BJ (cell line): ENCODE measurements at places on chromosomes 12 and 14. TPM values are rescaled to one million over a fixed set of nuclear protein-coding genes. Genes with fewer than 3 reads are reported as not detected.

The NKX2-1 gene
- polyA plus RNA-seq, result not detected in 2 replicates

The LTBP2 gene
- polyA plus RNA-seq, result 27.5 and 41.1 TPM in 2 replicates

The FAM234B gene
- polyA plus RNA-seq, result 2.4 and 2.8 TPM in 2 replicates

The PTPRO gene
- polyA plus RNA-seq, result 0.23 and 0.60 TPM in 2 replicates

The AKAP3 gene
- 0.98 and 1.1 TPM in 2 replicates for polyA plus RNA-seq

The KRT71 gene
- polyA plus RNA-seq, result not detected in 2 replicates

The GDF3 gene
- polyA plus RNA-seq, result not detected in 2 replicates

The RPL10L gene
- not detected in 2 replicates for polyA plus RNA-seq

The GUCY2C gene
- not detected in 2 replicates for polyA plus RNA-seq

The AQP6 gene
- polyA plus RNA-seq, result not detected in 2 replicates

The DDX24 gene
- polyA plus RNA-seq, result 147 and 167 TPM in 2 replicates

The ARHGAP9 gene
- 0.98 and 1.0 TPM in 2 replicates for polyA plus RNA-seq

The FGD4 gene
- polyA plus RNA-seq, result 11.1 and 14.8 TPM in 2 replicates

The KRT78 gene
- not detected in 2 replicates for polyA plus RNA-seq

The KRT8 gene
- 31.1 and 41.6 TPM in 2 replicates for polyA plus RNA-seq

The PLXNC1 gene
- polyA plus RNA-seq, result 2.2 and 3.4 TPM in 2 replicates

DNA sequence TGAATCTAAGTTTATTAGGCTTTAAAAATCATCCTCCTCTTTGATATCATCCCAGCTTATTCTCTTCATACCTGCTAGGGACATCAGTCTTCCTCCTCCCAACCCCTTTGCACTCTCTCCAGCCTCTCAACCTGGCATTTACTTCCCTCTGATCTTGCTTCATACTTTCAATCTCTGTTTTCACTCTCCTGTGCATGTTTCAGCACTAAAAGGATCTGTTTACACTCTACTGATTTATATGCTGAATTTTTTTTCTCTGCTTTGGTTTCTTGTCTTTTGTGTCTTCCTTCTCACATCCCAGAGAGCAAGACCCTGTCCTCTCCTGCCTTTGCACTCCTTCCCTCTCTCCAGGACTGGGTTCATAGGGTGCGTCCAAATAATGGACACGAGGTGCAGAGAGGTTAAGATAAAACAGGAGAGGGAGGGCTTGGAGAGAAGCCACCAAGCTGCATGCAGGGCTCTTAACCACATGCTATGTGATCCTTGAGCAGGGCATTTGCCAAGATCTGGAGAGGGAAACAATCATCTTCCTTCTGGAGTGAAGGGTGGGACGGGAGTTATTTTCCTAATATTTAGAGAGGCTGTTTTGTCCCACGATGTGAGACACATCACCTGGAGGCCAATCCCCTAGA lies 3.0 kb upstream of the CISTR start:
- DNase-seq, result no peak

GRCh38 chr14:53231171-53231570 lies 78.0 kb upstream of the DDHD1 start:
- DNase-seq, result no peak

- no peak for DNase-seq
Observed at GRCh38 chr12:91718326-91718725, 427.3 kb downstream of the BTG1 start.

DNA sequence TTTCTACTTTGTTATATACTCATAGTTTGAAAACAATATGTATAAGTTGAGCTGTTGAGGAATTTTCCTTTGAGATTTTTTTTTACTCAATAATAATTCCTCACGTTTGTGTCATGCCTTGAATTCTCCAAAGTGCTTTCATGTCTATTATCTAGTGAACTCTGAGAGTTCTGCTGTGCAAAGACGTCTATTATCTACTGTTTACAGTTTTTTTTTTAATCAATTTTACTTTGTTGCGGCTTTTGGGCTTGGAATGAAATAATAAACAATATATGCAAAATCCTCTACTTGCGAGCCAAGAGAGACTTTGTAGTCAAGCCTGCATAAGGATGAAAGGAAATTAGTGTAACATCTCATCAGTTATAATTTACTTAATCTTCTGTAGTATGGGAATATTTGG lies 107.2 kb upstream of the FRMD6 start:
- no peak for DNase-seq

- no peak for DNase-seq
Observed at GRCh38 chr12:56626701-56627100, 3.4 kb downstream of the BAZ2A start.

DNA sequence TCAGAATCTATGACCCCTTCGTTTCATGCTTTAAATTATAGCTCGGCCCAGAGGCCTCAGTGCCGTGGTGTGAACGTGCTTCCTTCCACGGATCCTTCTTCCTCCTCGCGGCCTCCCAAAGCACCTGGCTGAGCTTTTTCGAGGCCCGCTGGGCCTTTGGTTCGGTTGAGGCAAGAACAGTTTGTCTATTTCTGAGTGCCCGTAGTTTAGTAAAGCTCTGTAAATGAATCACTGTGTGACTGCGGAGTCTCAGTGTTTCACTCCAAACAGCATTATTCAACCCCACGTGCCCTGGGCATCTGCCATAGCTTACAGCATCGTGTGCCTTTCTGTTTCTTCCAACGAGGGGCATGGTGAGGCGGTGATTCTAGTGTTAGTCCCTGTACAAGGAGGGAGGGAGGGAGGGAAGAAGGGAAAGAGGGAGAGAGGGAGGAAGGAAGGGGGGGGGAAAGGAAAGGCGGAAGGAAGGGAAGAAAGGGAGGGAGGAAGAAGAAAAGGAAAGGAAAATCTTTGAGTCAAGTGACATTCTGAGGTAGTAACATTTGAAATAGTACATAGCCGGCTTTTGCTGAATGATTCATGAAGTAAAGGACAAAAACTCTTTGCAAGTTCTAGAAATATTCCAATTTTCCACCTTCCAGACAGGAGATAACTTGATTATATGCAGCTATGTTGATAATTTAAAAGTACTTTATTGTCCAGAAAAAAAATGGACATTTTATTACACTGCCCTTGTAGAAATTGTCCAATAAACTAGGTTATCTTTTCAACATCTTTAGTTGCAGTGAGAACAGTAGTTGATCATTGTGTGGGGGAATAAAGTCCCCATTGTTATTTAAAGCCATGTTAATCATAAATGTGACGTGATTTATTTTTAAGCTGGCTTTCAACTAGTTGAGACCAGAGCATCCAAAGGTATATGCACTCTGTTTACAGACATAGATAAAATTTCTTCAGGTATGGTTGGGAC lies 1.2 kb upstream of the TRIM9 start:
- no peak for DNase-seq

- no peak for DNase-seq
Observed at GRCh38 chr12:2540535-2540941, 254.2 kb upstream of the FKBP4 start.

- DNase-seq, result no peak
Observed at GRCh38 chr14:23663127-23663526, 27.0 kb downstream of the DHRS2 start.

- no peak for DNase-seq
Observed at GRCh38 chr14:34212172-34212929, 249.7 kb downstream of the SPTSSA start.

DNA sequence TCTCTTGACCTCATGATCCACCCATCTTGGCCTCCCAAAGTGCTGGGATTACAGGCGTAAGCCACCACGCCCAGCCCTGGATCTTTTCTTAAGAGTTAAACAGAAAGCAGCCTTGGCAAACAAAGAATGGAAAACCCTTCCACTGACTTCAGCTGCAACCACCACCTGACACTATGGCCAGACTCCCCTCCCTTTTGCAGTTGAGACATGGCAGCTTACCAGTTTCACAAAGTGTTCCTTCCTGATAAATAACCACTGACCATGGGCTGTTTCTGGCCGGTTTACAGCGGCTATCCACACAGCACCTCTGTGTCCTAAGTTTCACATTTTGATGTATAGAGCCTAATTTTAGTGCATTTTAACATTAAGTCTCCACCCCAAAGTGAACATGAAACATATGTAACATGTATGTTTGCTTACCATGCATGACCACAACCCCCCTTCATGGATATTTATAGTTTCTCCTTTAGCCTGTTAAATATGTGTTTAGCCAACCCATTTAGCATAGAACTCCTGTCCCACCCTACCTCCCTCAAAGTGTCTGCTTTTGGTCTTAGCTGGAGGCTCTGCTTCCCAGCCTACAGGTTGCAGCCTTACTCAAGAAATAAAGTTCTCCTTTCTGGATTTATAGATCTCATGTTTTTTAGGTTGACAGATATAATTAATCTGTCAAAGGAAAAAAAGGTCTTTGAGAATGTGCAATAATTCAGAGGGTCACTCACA lies 32.7 kb upstream of the RAB21 start:
- DNase-seq, result no peak

DNA sequence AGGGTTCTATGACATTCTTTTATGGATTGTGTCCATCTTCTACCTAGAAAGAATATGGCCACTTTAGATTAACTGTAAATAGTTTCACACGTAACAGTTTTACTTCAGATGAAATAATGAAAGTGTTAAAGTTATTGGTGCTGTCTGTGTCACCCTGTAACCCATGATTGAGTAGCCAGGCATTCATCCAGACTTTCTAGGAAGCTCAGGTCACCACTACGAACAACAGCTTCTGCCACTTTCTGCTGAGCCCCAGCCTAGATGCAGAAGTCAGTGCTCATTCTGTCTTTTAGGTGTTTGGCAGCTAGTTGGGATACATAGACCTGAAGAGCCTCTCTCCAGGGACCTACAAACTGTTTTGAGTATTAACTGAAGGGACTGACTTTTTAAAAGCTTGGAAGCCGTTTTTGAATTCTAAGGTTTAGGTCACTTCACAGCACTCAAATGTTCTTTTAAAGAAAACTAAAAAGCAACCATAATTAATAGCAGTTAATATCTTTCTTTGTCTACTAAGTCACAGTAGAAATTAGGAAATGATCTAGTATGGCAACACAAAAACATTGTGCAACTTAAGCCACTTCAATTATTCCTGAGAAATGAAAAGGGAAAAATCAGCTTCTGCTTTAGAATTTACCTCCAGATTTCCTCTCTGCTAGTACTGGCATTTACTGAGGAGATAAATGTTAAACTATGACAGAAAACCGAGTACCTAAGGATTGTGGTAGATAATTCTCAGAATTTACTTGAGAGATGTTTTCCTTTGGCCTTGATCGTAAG lies 266.9 kb downstream of the CCDC91 start:
- DNase-seq, result no peak

DNA sequence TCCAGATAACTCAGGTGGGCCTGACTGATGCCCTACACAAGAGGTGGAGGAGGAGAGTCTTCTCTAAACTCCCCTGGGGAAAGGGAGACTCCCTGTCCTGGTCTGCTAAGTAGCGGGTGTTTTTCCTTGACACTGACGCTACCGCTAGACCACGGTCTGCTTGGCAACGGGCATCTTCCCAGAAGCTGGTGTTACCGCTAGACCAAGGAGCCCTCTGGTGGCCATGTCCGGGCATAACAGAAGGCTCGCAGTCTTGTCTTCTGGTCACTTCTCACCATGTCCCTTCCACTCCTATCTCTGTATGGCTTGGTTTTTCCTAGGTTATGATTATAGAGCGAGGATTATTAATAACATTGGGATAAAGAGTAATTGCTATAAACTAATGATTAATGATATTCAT lies 965.5 kb downstream of the TMEM121 start:
- DNase-seq, result no peak

DNA sequence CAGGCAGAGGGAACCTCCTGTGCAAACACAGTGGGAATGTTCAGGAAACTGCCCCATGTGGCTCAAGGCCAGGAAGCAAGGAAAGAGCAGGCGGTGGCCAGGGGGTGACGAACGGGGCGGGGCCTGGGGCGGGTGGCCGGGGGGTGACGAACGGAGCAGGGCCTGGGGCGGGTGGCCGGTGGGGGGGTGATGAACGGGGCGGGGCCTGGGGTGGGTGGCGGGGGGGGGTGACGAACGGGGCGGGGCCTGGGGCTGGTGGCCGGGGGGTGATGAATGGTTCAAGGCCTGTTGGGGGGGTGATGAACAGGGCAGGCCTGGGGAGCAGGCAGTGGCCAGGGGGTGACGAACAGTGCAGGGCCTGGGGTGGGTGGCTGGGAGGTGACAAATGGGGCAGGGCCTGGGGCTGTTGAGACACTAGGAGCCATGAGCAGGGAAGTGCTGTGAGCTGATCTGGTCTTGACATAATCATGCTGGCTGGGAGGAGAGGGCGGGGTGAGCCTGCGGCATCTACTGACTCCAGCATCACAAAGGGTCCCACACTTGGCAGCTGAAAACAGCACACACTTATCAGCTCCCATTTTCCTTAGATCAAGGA lies 62.7 kb upstream of the FBRSL1 start:
- no peak for DNase-seq

- peak; percentile 42 for DNase-seq
Observed at GRCh38 chr14:91985008-91985407, 37.5 kb upstream of the FBLN5 start.

DNA sequence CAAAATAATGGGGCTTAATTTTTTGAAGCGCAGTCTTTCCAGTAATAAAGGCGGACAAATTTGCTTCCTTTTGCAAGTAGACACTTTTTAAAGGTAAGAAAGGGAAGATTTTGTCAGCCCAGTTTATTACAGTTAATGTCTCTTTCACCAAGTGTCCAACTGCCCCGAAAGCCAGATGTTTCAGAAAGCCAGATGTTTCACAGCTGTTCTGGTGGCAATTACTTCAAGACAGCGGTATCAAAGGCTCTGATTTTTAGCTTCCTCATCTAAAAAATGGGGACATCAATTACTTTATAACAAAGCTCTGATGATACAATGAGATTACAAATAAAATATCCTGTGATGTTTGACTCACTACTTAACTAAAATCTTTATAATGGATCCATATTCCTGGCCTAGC lies 1.0 kb downstream of the WBP11 start:
- no peak for DNase-seq

DNA sequence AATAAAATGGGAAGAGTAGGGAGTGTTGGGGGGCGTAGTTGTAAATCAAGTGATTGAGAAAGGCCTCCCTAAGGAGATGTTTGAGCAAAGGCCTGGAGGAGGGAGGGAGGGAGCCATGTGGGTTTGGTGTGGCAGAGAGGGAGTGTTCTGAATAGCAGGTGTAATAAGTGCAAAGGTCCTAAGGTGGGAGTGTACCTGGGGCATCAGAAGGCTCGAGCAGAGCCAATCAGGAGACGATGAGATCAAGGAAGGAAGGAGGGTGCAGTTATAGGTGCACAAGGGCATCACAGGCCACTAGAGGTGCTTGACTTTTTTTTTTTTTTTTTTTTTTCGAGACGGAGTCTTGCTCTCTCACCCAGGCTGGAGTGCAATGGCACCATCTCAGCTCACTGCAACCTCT lies 77.9 kb upstream of the PLXNC1 start:
- no peak for DNase-seq

DNA sequence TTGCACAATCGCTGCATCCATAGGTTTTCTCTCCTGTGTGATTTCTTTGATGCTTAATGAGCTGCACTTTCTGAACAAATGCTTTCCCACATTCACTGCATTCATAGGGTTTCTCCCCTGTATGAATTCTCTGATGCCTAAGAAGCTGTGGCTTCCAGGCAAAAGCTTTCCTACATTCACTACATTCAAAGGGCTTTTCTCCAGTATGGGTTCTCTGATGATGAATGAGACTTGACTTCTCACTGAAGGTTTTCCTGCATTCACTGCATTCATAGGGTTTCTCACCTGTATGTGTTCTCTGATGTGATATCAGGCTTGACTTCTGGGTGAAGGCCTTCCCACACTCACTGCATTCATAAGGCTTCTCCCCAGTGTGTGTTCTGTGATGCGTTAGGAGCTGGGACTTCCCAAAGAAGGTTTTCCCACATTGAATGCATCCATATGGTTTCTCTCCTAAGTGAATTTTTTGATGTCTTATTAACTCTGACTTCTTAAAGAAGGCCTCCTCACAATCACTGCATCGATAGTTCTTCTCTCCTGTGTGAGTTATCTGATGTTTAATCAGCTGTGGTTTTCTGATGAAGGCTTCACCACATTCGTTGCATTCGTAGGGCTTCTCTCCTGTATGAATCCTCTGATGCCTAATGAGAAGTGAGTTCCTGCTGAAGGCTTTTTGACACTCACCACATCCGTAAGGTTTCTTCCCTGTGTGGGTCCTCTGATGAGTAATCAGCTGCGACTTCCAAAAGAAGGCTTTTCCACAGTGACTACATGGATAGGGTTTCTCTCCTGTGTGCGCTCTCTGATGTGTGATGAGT lies 30.3 kb downstream of the ZNF605 start:
- no peak for DNase-seq
